ENCODE measurements at places on chromosomes 7 and 10.

DNA sequence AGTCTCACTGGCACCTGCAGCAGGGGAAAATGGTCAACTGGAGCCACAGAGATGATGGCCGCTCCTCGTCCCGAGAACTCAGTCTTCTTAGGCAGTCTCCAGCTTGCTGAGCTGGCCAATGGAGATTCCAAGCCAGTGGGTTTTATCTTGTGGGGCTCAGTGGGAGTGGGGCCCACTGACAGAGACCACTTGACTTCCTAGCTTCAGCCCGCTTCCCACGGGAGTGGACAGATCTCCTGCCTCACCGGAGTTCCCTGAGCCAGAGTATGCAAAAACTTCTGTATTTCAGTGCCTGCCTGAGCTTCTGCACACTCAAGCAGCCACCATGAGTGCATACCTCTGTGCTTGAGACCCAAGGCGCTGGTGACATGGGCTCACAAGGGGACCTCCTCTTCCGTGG is 105.8 kb downstream of the ZWINT start:
- DNase-seq, result no peak

- DNase-seq, result no peak
Observed at GRCh38 chr7:105829681-105830322, 46.6 kb downstream of the ATXN7L1 start.

GRCh38 chr7:97005183-97006054 is at the start of gene DLX6:
TSS of gene DLX6 (plus strand) at chr7:97005553. CDS start at chr7:97005978, 425 bp downstream.
- DNase-seq, result peak; percentile 96

DNA sequence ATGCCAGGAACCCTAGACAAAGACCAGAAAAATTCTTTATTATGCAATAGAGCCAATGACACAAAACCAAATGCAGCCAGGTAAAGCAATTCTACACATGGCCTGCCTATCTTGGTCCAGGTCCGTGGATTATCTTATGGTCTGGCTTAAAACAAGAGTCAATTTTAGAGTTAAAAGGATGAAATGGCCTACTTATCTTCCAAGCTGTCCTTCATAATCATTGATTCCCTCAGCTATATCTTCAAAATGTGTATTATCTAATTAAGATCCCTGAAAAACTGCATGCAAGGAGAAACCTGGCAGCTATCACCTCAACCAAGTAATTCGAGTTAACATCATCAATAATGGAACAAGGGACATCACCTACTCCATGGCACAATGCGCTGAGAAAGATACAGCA is 479.4 kb upstream of the NRP1 start:
- DNase-seq, result no peak

DNA sequence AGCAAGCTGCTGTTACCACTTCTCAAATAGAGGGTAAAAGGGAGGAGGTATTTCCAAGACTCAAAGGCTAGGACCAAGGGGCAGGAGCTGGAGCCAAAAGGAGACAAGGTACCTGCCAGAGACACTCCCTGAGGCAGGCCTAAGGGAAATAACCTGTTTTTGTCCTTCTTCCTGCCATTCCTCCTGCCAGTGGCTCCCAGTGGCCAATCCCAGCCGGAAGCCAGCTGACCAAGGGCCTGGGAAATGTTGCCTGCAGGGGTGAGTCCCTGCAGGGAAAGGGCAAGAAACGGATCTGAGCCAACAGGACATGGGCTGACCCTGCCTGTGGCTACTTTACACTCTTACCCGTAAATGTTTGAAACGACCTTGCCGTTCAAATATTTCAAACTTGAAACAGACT is 3.5 kb downstream of the CYTH3 start:
- DNase-seq, result peak; percentile 87

- DNase-seq, result no peak
Observed at GRCh38 chr10:112059220-112059619, 124.3 kb downstream of the GPAM start.

GRCh38 chr10:47008769-47009168 is 97.5 kb downstream of the PTPN20 start:
- no peak for DNase-seq

- DNase-seq, result no peak
Observed at GRCh38 chr10:79933961-79934360, 14.9 kb downstream of the SFTPD start.

DNA sequence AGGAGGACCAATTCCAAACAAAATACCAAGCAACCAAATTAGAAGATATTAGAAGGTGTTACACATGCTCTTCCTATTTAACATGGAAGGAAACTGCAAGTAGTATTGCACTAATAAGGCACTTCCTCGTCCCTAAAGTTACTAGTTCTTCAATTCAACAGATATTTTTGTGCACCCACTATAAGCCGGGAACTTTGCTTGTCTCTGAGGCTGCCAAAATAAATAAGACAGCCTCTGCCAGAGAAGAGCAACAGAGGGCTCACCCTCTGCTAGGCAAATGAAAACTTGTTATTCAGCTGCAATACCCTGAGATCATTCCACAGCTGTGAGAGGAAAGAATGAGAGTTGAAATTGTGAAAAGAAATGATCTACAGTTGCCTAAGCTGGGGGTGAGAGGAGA is 37.4 kb upstream of the GSAP start:
- DNase-seq, result no peak

- no peak for DNase-seq
Observed at GRCh38 chr10:69315100-69315542, 36.8 kb downstream of the HK1 start.

GRCh38 chr10:109961174-109962001 is 38.1 kb upstream of the XPNPEP1 start:
- DNase-seq, result peak; percentile 29

DNA sequence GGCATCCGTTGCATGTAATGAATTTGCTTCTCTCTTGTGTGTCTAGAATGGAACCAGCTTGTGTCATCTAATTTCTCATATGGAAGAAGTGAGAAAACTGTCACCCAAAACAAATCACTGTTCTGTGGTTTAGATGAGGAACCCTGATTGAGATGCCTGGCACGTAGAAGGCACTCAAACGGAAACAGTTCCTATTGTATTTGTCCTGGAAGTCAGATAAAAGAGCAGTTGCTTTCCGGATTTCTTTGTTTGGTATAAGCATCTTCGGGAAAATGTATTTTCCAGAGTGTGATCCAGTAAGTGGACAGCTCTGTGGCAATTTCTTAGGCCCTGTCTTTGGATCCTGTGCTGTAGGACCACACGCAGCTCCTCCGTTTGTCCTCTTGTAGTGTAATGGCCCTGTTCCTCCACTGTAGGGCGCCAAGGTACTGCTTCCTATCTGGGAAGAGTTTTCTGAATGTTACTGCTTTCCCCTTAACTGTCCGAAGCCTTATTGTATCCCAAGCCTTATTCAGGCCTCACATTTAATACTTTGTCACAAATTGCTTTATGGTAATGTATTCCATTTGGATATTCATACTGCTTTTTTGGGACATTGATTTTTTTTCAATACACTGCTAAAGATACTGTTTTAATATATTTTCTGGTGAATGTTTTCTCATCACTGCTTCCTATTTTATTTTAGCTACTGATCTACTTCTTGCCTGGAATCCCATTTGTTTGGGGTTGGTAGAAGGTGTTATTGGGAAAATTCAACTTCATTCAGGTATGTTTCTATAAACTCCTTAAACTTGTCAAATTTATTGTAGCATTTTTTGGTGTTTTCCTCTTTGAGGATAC is 24.8 kb downstream of the INPP5F start:
- DNase-seq, result peak; percentile 83

- DNase-seq, result no peak
Observed at GRCh38 chr10:19546224-19546623, 270.0 kb upstream of the PLXDC2 start.

DNA sequence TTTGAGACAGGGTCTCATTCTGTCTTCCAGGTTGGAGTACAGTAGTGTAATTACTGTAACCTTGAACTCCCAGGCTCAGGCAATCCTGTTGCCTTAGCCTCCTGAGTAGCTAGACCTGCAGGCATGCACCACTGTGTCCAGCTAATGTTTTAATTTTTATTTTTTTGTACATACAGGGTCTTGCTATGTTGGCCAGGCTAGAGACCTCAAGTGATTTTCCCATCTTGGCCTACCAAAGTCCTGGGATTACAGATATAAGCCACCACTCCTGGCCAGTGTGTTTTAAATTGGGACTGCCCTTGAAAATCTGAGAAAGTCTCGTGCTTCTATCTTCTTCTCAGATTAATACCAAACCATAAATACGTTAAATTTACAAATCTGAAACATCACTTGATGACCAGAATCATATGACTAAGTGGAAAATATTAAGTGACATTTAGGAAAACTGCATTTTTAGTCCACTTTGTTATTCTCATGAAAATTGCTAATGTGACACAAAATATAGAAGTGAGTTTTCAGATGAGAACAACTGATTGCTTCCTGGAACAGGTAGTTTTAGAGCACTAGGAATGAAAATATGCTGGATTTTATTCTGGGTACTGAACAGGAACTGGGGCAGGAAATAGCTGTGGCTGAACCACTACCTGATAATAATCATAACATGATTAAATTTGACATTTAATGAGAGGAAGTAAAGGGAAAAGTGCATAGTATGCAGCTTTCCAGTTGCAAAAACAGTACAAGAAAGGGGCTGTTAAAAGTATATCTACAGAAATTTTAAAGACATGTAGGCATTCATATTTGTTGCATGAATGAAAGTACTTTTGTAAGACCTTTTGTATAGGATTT is 4.2 kb downstream of the PHTF2 start:
- DNase-seq, result no peak

DNA sequence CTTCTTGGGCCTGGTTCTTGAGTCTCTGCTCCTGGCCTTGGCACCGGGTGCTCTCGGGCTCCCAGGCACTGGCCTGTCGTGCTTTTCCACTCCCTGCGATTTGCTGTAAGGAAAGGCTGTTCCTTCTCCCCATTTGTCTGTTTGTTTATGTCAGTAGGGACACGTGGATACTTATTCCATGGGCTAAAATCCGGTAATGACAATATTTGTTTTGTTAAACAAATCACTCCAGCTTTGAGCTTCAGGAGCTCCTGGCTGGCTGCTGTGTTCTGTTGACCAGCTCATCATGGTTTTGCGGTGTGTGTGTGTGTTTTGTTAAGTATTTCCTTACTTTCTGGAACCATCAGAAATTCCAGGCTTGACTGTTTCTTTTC is 17.5 kb upstream of the JAKMIP3 start:
- no peak for DNase-seq

GRCh38 chr7:105480931-105481330 is 41.1 kb downstream of the PUS7 start:
- no peak for DNase-seq

GRCh38 chr10:4099202-4099601 is 314.2 kb upstream of the KLF6 start:
- no peak for DNase-seq

DNA sequence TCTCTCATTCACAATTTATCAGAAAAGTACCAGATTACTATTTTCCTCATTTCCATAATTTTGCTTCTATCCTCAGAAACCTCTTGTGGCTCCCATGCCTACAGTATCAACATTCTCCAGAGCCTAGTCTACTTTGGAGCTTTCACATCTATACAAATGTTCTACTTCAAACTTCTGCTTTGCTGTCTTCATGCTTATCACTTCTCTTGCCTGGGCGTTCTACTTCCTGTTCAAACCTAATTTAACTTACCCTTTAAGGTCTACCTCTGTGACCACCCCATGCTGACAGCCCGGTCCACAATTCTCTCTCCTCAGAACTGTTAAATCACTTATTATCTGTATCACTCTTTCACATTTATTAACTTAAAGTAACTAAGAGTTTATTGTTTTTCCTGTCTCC is 6.1 kb upstream of the PTPN12 start:
- no peak for DNase-seq

Data from ELF-1 (cell line).